Activated CD8-positive, alpha-beta T cell treated with anti-CD3 and anti-CD28 coated beads, Interleukin-2, amount 10 ng/mL, durations not matched to agents 7 days and 5 days (primary cell): ENCODE measurements at places on chromosomes 13 and 19. TPM values are rescaled to one million over a fixed set of nuclear protein-coding genes. Genes with fewer than 3 reads are reported as not detected.

- peaks cover 6% of the 10 kb centered on the region for H3K27me3 ChIP-seq
- no peak overlapping the region for H3K27ac ChIP-seq
- DNase-seq, result no peak
Observed at GRCh38 chr13:39462906-39463305, 140.1 kb downstream of the LHFPL6 start.

DNA sequence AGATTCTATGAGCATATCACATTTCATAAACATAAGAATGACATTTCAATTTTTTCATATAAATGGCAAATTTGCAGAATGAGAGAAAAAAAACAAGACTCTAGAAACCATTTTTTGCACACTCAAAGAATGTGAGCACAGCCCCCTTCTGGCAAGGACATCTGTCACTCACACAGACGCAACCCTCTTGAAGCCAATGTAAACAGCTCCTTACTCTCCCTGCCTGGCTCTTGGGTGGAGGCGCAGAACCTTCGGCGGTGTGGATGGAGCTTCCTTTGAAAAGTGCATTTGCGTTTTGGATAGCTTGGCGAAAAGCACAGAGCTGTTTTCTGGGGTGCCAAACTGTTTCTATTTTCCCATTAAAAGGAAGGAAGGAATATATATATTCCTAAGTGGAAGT lies 367.6 kb upstream of the TSHZ3 start:
- H3K4me1 ChIP-seq, result no peaks in the 10 kb centered on the region
- no peak overlapping the region for H3K4me3 ChIP-seq
- no peaks in the 10 kb centered on the region for H3K27me3 ChIP-seq
- DNase-seq, result no peak
- H3K36me3 ChIP-seq, result no peaks in the 10 kb centered on the region
- no peak overlapping the region for H3K27ac ChIP-seq

DNA sequence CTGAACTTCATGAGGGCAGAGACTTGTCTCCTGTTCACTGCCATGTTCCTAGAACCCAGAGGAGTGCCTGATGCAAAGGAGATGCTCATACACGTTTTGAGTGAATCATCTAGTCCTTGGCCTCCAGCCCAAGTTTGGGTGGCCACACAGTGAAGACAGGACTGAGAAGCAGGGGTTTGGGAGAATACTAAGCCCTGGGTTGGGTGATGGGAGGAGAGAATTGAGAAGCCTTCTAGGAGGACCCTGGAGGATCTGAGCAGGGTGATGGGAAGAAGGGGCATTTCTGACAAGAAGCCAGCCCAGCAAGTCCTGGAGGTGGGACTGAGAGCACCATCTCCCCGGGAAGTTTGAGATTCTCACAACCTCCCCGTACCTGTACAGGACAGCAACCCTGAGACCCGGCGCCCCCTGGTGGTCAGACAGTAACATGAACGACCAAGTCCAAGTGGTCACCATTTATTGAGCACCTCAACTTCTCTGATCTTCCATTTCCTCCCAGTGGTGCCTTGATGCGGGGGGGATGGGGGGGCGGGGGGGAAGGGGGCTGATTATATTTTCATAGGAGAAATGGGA lies 11.0 kb downstream of the CTU1 start:
- peak overlapping the region; percentile 85 for H3K27ac ChIP-seq
- H3K27me3 ChIP-seq, result no peaks in the 10 kb centered on the region
- H3K36me3 ChIP-seq, result peaks cover 32% of the 10 kb centered on the region
- peak; percentile 72 for DNase-seq
- no peak overlapping the region for H3K4me3 ChIP-seq

- no peak overlapping the region for H3K27ac ChIP-seq
- DNase-seq, result no peak
- H3K36me3 ChIP-seq, result no peaks in the 10 kb centered on the region
Observed at GRCh38 chr19:3923912-3924311, 9.0 kb upstream of the NMRK2 start.

GRCh38 chr19:38250821-38251563 lies 5.2 kb downstream of the PPP1R14A start:
- H3K4me3 ChIP-seq, result no peak overlapping the region
- peaks cover 5% of the 10 kb centered on the region for H3K4me1 ChIP-seq
- DNase-seq, result no peak
- H3K36me3 ChIP-seq, result no peaks in the 10 kb centered on the region

GRCh38 chr19:5993201-5993600 lies 15.3 kb upstream of the RANBP3 start:
- H3K36me3 ChIP-seq, result no peaks in the 10 kb centered on the region
- H3K4me3 ChIP-seq, result no peak overlapping the region
- H3K27ac ChIP-seq, result no peak overlapping the region
- peaks cover 10% of the 10 kb centered on the region for H3K4me1 ChIP-seq
- no peak for DNase-seq

The COG3 gene
- total RNA-seq, result 22.0 TPM

DNA sequence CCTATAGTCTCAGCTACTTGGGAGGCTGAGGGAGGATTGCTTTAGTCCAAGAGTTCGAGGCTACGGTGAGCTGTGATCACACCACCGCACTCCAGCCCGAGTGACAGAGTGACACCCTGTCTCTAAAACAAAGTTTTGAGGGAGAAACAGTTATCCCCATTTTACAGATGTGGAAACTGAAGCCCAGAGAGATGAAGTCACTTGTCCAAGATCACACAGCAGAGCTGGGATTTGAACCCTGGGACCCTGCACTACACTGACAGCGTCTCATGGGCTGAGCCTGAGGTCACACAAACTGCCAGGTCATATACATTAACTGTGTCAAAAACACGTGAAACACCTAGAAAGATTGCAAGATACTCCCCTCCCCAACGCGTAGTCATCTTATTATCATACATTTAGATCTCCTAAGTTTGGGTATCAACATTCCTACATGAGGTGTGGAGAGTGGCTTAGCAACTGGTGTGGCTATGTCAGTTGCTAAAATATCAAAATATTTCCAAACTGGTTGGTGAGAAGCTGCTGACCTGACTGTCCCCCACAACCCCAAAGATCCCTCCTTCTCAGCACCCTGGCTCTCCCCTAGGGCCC lies 8.2 kb downstream of the FCGBP start:
- H3K27ac ChIP-seq, result peak overlapping the region; percentile 39
- H3K27me3 ChIP-seq, result no peaks in the 10 kb centered on the region
- no peaks in the 10 kb centered on the region for H3K36me3 ChIP-seq
- no peak overlapping the region for H3K4me3 ChIP-seq
- no peak for DNase-seq

GRCh38 chr13:44422755-44423643 lies 49.4 kb downstream of the SERP2 start:
- H3K27me3 ChIP-seq, result peaks cover 14% of the 10 kb centered on the region
- H3K4me1 ChIP-seq, result no peaks in the 10 kb centered on the region
- H3K4me3 ChIP-seq, result no peak overlapping the region

DNA sequence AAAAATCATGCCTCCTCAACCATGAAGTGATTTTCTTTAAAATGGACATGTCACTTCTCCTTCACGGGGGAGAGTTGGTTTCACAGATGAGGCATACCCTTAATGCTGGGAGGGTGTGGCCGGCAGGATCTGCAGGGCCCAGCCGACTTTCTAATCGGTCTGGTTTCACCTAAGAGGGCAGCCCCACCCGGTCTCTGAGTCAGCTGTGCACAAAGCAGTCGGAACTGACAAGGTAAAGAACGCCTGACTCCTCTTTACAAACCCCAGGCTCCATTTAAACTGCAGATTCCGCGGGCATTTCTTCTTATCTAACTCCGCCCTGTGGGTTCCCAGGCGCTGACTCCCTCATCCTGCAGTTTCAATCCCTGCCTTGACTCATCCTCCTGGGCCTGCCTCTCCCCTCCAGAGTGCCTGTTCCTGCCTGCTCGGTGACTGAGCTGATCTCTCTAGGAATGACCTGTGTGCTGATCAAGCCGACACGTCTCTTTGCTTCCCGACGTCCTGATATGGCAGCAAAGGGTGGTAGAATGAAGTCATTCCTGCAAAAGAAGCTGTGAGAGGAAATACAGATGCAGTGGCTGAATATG lies 63.4 kb downstream of the EFNB2 start:
- H3K27ac ChIP-seq, result no peak overlapping the region
- peaks cover 3% of the 10 kb centered on the region for H3K27me3 ChIP-seq
- DNase-seq, result no peak
- H3K4me3 ChIP-seq, result no peak overlapping the region
- H3K4me1 ChIP-seq, result no peaks in the 10 kb centered on the region

DNA sequence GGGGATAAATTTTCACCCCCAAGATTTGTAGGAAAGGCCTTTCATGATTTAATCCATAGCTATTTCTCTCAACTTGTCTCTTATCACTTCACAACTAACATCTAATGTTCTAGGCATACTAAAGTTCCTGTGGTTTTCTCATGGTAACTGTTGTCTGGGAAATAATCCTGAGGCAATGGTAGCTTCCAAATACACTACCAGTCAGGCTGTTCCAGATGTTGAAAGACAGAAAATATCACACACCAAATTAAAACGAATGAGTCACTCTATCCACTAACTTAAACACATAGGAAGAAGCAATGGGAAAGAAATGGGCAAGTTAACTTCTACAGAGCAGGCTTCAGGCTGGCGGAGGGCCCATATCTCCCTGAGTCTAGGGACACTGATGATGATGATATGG lies 77.7 kb upstream of the MYO16 start:
- H3K27me3 ChIP-seq, result no peaks in the 10 kb centered on the region
- no peak overlapping the region for H3K27ac ChIP-seq
- H3K4me1 ChIP-seq, result no peaks in the 10 kb centered on the region
- DNase-seq, result no peak

The FSD1 gene
- total RNA-seq, result 27.7 TPM

The ZNF726 gene
- total RNA-seq, result 16.7 TPM

The EHD2 gene
- 0.34 TPM for total RNA-seq

The SPTBN4 gene
- not detected for total RNA-seq

The DYRK1B gene
- total RNA-seq, result 7.5 TPM

DNA sequence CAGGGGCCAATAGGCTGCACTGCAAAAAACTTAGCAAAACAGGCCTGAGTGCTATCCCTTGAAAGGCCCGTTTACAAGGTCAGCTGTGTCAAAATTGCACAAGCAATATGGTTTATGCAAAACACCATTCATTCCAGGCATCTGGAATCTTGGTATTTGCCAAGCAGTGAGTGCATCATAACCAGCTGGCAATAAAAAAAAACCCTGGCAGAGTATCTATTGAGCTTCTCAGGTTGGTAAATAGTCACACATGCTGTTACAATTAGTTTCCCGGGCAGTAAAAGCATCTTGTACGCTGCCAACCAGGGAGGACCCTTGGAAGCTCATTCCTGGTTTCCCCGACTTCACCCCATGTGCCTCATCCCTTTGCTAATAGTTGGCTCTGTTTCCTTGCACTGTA lies 21.3 kb downstream of the ZNF77 start:
- H3K27ac ChIP-seq, result no peak overlapping the region
- no peaks in the 10 kb centered on the region for H3K4me1 ChIP-seq
- H3K36me3 ChIP-seq, result peaks cover 22% of the 10 kb centered on the region
- H3K27me3 ChIP-seq, result no peaks in the 10 kb centered on the region

GRCh38 chr13:110458594-110459365 lies 102.7 kb downstream of the RAB20 start:
- H3K36me3 ChIP-seq, result no peaks in the 10 kb centered on the region
- H3K4me3 ChIP-seq, result no peak overlapping the region
- H3K27me3 ChIP-seq, result peaks cover 14% of the 10 kb centered on the region
- peaks cover 4% of the 10 kb centered on the region for H3K4me1 ChIP-seq
- H3K27ac ChIP-seq, result no peak overlapping the region

DNA sequence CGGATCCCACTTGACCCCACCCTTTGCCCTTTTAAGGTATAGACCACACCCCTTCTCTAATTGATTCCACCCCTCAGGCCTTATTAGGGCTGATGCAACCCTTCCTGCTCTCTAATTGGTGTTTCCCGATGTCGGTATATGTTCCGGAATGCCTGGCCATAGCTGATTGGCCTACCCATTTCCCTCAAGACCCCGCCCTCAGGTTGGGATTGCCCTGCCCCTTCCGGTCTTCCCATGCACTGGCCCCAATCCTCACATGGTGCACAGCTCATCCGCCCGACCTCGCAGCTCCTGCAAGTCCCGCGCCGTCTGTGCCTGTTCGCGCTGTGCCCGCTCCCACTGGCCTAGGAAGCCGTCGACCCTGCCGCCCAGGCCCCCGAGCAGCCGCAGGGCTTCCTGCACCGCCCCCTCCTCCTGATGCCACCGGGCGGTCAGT lies 18.1 kb downstream of the TSKS start:
- H3K27ac ChIP-seq, result no peak overlapping the region
- no peak for DNase-seq
- H3K4me3 ChIP-seq, result no peak overlapping the region
- no peaks in the 10 kb centered on the region for H3K27me3 ChIP-seq
- H3K4me1 ChIP-seq, result peaks cover 2% of the 10 kb centered on the region

The ZNF154 gene
- total RNA-seq, result 3.0 TPM

The KLK4 gene
- total RNA-seq, result not detected

The CGB8 gene
- total RNA-seq, result not detected

The RFPL4A gene
- not detected for total RNA-seq

The PCDH8 gene
- not detected for total RNA-seq

DNA sequence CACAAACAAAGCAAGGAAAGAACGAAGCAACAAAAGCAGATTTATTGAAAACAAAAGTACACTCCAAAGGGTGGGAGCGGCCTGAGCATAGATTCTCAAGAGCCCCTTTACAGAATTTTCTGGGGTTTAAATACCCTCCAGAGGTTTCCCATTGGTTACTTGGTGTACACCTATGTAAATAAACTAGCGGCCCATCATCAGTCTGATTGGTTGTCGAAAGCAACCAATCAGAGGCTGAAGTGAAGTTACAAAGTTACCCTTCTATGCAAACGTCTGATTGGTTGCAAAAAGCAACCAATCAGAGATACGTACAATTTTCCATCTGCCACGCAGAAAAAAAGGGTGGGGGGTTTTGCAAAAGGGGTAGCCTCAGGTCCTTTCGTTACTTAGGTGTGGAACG lies 96.3 kb upstream of the UBAC2 start:
- no peak for DNase-seq
- H3K27ac ChIP-seq, result no peak overlapping the region
- peaks cover 3% of the 10 kb centered on the region for H3K4me1 ChIP-seq
- H3K4me3 ChIP-seq, result no peak overlapping the region
- peaks cover 8% of the 10 kb centered on the region for H3K27me3 ChIP-seq

The TMEM38A gene
- total RNA-seq, result 0.60 TPM

GRCh38 chr13:33256148-33256840 lies 29.3 kb downstream of the STARD13 start:
- H3K27ac ChIP-seq, result no peak overlapping the region
- no peak for DNase-seq
- H3K27me3 ChIP-seq, result no peaks in the 10 kb centered on the region
- no peak overlapping the region for H3K4me3 ChIP-seq

The ZNF540 gene
- 1.4 TPM for total RNA-seq

The ZNF577 gene
- total RNA-seq, result 7.6 TPM

DNA sequence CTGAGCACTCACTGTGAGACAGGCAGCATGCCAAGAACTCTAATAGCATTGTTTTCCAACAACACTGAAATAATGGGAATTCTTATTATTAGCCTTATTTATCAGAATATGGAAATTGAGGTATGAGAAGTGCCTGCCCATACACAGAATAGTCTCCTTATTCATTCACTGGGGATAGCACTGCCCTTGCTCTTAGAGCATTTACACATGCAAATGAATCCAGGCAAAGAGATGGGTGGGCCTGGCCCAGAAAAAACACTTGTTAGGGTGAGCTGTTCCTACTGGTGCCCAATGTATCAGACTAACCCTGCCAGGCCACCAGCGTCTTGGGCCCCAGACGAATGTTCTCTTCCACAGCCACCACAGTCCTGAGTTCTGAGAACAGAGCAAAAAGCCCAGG lies 112.9 kb downstream of the TUBA3C start:
- H3K36me3 ChIP-seq, result no peaks in the 10 kb centered on the region
- DNase-seq, result no peak
- no peak overlapping the region for H3K27ac ChIP-seq
- no peak overlapping the region for H3K4me3 ChIP-seq
